ENCODE measurements at places on chromosomes 2 and 18.

- DNase-seq = no peak
Measured at GRCh38 chr2:203500297-203500696, 34.8 kb downstream of the RAPH1 start.

GRCh38 chr2:168210895-168211570 lies 36.4 kb downstream of the STK39 start:
- no peak for DNase-seq

- no peak for DNase-seq
Measured at GRCh38 chr18:13570216-13570615, 156.1 kb downstream of the FAM210A start.

GRCh38 chr2:233487748-233488345 lies 78.7 kb downstream of the USP40 start:
- DNase-seq = no peak

DNA sequence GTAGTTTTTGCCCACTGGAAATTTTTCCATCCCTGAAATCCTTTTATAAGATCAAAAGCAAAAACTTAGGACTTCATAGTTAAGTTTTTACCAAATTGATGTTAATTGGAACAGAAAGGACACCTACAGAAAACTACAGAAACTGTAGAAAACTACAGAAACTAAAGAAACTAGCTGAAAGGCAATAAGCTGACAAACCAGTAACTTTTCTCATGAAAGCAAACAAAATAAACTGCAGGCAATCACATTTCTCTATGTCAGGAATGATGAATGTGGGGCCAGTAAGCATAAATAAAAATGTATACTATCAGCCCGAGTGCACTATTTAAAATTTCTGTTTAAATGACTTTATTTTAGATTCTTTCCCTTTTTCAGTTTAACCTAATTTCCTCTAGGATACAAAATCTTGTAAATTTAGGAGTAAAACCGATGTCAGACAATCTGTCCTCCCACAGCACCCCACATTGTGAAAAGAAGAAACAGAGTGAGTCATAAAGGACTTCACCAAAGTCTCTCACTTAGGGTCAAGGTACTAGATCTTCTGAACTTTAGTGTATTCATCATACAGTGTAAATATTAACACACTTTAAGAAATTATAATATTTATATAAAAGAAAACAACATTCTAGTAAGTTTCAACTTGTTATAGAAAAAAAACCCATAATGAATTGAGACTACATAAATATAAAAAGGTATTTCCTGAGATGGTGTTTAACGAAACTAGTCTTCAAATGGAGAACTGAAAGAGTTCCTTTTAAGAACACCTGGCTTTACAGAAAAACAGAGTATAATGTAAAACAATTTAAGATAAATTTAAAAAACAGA lies 46.6 kb downstream of the USP40 start:
- DNase-seq = no peak

GRCh38 chr2:186365406-186365805 lies 120.7 kb upstream of the ZC3H15 start:
- no peak for DNase-seq

Data from NCI-H1092 treated with DMSO at 0.1 percent for 48 hours (cell line).